Astrocyte (in vitro differentiated cells and primary cell): ENCODE measurements at places on chromosomes 2 and 18. TPM values are rescaled to one million over a fixed set of nuclear protein-coding genes. Genes with fewer than 3 reads are reported as not detected.

DNA sequence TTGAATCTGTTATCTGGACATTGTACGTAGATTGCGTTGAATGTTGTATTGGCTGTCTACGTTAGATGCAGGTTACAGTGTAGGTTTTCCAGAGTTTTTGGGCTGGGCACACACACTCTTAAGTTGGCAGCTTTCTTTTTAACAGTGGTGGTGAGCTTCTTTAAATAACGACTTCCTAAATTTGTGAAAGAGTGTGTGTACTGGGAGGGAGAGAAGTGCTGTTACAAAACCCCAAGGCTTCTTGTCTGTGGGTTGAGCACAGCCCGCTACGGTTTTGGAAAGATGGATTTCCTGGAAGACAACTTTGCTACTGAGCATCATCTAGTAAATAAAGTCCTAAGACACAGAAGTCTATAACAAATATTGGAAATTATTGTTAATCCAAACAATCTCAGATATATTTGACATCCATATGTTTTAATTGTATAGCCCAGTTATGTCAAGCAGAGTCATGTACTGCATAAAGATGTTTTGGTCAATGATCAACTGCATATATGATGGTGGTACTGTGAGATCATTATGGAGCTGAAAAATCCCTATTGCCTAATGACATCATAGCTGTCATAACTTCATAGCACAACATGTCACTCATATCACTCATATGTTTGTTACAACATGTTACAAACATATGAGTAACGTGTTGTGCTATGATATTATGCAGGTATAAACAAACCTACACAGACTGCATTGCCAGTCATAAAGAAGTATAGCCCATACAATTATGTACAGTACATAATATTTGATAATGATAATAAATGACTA is 7.9 kb upstream of the THUMPD2 start:
- no peak for DNase-seq

DNA sequence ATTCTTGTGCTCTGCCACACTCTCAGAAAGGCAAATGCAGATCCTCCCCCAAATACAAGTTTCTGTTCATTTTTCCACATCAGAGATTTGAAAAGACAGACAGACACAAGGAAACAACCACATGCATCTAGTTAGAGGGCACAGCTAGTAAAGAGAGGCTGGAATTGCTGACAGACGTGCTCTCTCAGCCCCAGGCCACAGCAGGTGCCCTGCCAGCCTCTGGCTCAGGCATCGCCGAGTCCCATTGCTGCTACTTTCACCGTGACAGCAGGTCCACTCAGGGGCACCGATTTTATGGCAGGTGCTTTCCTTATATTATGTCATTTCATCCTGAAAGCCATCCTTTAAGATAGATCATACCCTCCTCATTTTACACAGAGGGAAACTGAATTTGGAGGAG is 507.5 kb downstream of the EIPR1 start:
- DNase-seq, result no peak

DNA sequence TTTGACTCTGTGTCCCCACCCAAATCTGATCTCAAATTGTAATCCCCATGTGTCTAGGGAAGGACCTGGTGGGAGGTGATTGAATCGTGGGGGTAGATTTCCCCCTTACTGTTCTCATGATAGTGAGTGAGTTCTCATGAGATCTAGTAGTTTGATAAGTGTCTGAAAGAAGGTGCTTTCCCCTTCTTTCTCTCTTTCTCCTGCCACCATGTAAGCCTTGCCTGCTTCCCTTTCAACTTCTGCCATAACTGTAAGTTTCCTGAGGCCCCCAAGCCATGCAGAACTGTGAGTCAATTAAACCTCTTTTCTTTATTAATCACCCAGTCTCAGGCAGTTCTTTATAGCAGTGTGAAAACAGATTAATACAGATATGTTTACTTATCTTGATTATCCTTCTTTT is 266.5 kb upstream of the GYPC start:
- no peak for DNase-seq

DNA sequence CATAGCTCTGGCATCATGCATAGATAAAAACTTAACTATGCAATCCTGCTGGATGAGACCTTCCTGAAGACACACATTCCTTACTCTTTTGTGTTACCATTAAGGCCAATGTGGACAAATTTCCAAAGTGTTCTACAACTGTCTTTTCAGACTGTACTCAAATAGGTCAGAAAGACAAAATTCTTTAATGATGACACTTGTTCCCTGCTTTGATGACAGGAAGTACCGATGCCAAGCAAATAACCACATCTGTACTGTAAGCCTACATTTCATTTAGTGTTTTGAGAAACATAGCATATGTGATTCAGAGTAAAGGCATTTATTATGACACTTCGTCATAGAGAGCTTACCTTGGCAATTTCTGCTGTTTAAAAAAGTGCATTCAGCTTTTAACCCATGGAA is 55.0 kb downstream of the PMAIP1 start:
- DNase-seq, result peak; percentile 70

DNA sequence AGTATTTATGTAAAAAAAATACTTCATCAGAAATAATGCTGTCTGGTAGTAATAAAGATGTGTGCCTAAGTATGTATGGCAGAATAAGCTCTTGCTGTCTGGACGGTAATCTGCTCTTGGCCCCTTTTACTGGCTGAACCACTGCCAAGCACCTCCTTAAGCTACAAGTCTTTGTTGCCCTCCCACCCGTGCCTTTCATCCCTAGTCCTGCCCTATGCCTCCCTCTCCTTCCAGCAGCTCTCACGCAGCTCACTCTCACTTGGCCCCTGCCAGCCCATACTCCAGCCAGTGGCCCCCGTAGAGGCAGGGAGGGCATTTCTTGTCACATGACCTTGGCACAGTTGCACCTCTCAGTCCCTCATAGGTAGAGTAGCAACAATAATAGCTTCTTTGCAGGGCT is 54.5 kb upstream of the NPAS2 start:
- DNase-seq, result no peak

DNA sequence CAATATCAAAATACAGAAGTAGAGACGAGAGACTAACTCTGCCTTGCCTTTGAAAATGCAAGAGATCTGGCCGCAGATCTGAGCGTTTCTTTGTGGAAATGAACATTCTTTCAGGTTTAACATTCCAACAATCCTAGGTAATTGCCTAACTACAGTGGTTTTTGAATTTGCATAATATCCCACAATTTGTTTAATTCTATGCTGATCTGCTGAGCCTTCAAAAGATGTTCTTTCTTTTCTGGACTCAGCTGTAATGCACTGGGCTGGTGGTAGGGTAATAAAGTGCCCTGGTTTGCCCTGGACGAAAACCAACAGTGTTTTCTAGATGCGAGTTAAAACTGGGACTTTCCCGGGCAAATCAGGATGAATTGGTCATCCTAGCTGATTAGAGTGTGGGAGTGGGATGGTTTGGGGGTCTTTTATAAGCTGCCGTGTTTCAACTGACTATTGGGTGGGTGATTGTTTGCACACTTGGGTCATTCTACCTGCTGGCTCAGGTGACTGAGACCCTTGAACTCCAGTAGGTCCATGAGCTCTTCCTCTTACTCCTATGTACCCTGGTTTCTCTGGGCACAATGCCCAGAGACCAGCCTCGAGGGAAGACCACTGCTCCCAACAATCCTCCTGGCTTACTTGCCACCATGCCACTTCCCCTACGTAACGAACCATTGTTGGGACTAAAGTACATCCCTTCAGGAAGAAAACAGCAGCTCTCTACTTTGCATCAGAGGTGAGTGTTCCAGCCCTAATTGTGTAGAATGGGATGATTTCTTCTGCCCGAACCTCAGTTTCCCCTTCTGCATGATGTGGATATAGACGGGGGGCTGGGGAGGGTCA is 3.4 kb upstream of the PAX8 start:
- DNase-seq, result peak; percentile 86

GRCh38 chr2:42492691-42493467 is 903 bp downstream of the KCNG3 start:
- no peak for DNase-seq

DNA sequence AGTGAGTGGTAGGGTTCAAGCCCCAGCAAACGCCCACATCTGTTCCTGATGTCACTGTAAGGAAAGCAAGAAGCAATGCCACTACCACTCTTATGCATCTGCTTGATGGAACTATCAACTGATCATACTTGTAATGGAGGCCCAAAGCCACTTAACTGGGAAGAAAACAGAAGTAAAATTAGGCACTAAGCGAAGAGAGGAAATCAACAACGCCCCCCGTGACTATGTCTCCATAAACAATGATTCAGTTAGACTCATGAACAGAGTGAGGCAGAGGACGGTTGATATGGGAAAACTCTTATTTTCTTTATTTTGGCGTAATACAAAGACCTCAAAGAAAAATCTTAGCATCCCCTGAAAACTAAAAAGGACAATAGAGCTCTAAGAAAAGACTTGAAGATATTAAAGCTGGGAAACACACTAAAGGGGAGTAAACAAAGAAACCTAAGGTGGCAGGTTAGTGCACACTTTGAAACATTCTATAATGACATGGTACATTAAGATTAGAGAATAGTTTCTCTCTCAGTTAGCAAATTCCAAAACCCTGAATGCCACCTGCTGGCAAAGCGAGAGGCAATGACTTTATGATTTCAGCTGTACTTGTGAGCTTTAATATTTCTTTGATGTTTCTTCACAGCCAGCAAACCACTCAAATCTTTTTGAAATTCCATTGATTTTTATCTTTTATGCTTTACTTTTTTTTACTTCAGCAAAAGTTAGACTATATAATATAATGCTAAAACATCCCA is 86.5 kb downstream of the LRP2 start:
- no peak for DNase-seq

Gene NCKAP5
- 1.5 and 2.7 TPM in 2 replicates for total RNA-seq

Gene ALPP
- 0.32 TPM in 1 of 2 replicates, not detected in the other for total RNA-seq

Gene DRC1
- 0.27 and 0.41 TPM in 2 replicates for total RNA-seq
